ENCODE measurements at places on chromosomes 13 and 19.

DNA sequence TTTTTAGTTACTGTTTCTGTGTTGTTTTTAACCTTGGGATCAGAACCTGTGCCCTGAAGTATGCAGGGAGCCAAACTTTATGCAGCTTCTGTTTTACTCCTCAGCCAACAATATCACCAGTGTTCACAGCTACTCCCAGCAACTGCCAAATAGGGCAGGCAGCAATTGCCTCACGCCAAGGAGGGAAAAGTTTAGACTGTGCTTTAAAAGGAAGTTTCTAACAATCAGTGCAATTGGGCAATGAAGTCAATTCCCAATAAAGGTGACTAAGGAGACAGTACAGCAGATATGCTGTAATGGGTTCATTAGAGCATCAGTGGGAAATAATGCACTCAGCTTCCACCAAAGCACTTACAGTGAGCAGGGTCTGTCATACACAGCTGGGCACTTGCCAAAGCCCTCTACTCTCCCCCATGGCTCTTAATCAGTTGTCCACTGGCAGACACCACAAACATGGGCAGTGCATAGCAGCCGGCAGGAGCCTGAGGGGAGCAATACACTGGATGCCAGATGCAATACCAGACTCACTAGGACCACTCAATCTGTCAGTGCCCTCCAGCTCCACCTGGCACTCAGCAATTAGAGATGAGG is 19.3 kb downstream of the ENOX1 start:
- DNase-seq = no peak

- DNase-seq = no peak
Observed at GRCh38 chr13:99237981-99238662, 20.1 kb downstream of the GPR18 start.

GRCh38 chr13:39913928-39914327 is 258.5 kb downstream of the COG6 start:
- DNase-seq = no peak

GRCh38 chr19:48363500-48363809 is 285 bp downstream of the TMEM143 start:
- DNase-seq = no peak

- no peak for DNase-seq
Observed at GRCh38 chr19:51407511-51408131, 9.8 kb downstream of the SIGLEC10 start.

GRCh38 chr13:64369121-64369520 is 2861.0 kb downstream of the PCDH9 start:
- DNase-seq = no peak

- DNase-seq = no peak
Observed at GRCh38 chr19:43700395-43701000, 15.4 kb upstream of the IRGC start.

- DNase-seq = no peak
Observed at GRCh38 chr13:28457521-28457920, 37.4 kb downstream of the FLT1 start.

- no peak for DNase-seq
Observed at GRCh38 chr19:35090506-35091214, 25.0 kb upstream of the FXYD3 start.

DNA sequence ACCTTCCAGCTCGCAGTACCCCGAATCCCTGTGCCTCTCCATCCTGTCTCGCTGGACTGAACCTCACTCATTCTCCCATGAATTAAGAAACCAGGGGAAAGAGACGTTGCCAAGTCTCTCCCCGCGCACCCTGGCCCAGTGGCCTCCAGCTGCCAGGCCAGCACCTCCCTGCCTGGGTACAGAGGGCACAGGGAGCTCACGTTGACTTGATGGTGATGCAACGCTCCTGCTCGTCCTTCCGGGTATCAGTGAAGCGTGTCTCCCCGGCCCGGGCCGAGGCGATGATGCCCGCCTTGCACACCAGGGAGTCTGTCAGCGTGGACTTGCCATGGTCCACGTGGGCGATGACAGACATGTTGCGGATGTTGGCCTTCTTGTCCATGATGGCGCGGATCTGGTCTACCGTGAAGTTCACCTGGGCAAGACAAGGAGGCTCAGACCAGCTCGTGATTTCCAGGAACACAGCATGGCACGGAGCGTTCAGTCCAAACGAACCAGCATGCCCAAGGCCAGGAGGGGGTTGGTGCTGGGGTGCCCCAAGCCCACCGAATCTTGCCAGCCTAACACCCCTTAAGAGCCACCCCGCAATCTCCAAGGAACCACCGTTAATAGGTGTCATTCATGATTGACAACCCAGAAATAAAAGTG is 1.2 kb downstream of the EEF2 start:
- no peak for DNase-seq

- DNase-seq = no peak
Observed at GRCh38 chr19:4764393-4764660, 27.2 kb upstream of the FEM1A start.

DNA sequence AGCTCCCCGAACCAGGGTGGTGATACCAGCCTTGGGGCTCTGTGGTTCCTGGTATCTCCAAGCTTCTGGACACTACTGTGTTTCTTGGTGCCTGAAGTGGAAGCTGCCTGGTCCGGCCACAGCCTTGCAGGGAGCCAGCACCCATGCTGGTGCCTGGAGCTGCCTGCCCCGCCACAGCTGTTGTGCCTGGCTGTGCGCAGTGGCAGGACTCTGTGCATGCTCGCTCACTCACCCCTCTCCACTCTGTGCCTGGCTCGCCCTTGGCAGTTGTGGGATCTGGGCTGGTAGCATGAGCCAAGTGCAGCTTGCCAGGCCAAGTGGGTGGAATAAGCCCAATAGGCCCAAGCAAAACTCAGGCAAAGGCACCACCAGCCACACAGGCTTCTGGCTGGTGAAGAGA is 1225.3 kb downstream of the SLITRK5 start:
- no peak for DNase-seq

DNA sequence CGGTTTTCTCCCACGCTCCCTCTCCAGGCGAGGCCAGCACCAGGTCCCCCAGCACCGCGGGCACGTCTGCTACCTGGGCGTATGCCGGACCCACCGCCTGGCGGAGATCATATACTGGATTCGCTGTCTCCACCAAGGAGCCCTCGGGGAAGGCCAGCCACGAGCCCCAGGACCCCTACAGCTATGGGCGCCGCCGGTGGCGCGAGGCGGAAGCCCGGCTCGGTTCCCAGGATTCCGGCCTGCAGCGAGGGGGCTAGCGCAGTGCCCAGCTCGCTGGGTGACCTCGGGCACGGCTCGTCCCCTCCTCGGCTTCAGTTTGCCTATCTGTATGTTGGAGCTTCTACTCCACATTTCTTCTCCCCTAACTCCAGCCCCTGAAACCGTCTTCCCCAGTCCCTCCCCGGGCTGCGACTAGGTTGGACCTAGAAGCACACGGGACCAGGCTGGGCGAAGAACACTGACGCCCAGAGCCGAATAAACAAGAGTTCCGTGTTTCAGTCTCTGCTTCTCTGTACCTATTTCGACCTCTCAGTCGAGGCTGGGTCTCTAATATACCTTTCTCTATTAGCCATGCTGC is 749 bp upstream of the CPT1C start:
- DNase-seq = no peak

DNA sequence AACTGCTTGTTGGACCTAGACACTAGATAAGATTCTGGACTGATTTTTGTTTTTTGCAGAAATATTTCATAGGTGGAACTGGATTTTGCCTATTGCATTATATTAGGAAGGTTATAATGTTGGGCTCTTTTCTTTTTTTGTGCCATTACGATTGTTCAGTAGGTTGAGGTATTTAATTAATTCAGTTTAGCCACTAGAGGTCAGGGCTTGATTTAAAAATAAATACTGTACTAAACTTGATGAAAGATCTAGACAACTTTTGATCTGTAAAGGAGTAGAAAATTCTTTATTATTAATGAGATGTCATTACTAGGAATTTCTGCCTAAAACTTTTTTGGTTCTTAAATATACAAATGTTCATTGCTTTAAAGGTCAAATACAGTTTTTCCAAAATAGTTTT is 15.2 kb upstream of the SUPT20H start:
- no peak for DNase-seq

DNA sequence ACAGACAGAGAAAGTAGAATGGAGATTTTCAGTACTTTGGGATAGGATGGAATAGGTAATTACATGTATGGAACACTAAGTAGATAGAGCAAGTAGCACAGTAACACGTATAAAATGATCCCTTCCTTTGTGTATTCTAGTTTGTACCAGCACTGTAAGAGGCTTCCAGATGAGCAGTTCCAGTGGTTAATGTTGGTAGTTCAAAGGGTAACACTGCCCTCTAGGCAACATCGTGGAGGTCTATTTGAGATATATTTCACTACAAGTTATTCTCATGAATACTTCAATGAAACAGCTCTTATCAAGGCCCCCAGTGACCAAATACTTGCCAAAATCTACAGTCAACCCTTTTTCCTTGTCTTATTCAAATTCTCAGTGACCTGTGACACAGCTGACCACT is 13.5 kb upstream of the ZNF563 start:
- no peak for DNase-seq

DNA sequence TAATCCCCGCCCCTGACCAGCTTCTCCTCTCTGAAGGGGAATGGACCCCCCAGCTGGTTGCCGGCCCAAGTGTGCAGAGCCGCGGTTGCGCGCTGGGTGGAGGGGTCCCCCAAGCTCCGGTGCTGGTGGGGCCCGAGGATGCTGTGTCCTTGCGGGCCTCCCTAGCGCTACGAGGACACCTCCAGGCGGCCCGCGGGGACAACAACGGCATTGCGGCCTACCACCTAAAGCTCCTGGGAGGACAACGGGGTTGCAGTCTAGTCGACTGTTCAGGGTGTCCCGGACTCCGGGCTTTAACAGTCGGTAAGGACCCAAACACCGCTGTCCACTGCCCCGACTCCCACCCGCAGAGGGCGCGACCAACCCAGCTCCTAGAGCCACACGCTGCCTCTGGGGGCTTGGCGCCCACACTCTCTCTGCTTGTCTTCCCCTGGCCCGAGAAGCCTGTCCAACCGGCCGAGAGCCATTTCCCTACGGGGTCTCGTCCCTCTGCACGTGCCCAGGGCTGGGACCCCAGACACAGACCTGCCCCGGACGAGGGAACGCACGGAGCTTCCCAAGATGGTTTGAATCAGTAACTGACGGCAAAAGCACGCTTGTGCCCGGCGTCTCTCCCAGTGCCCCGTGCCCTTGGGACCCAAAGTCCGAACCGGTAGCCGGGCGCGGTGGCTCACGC is 927 bp upstream of the SDHAF1 start:
- DNase-seq = no peak

DNA sequence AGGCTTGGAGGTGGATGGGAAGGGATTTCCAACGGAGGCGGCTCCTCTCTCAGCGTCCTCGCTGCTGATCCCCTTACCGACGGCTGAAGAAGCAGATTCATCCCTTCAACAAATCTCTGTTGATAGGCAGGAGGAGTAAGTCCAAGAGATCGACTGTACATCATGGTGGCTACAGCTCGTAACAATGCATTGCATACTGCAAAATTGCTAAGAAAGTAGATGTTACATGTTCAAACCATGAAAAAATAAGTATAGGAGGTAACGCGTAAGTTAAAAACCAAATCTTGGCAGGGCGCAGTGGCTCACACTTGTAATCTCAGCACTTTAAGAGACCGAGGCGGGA is 468 bp upstream of the SLC39A3 start:
- DNase-seq = no peak

DNA sequence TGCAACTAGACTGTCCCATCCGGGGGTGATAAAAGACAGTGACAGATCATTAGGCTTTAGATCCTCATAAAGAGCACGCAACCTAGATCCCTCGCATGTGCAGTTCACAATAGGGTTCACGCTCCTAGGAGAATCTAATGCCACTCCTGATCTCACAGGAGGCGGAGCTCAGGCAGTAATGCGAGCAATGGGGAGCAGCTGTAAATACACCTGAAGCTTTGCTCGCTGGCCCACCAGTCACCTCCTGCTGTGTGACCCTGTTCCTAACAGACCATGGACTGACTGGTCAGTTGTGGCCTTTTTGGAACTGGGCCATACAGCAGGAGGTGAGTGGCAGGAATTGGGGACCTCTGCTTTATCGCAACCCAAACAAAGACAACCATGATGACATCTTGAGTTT is 173.2 kb downstream of the DLEU7 start:
- DNase-seq = no peak

DNA sequence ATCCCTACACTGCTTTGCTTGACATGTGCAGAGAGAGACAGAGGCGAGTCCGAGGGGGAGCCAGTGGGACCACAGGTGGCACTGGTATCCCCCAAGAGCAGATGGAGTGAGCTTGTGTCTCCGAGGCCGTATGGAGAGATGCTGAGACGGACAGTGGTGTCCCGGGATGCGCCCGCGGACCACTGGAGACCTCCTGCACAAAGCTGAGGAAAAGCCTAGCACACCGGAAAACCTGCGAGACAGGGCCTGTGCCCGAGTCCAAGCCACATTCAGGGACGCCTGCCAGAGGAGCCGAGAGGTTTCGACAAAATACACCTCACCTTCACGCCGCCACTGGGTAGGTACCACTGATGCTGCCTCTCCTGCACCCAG is 66.0 kb upstream of the ZNF527 start:
- DNase-seq = no peak

- no peak for DNase-seq
Observed at GRCh38 chr13:112968910-112969691, at the start of gene MCF2L. Gene MCF2L, plus strand, starts transcription at chr13:112969214. Its CDS starts 166 bp downstream, at chr13:112969380.

DNA sequence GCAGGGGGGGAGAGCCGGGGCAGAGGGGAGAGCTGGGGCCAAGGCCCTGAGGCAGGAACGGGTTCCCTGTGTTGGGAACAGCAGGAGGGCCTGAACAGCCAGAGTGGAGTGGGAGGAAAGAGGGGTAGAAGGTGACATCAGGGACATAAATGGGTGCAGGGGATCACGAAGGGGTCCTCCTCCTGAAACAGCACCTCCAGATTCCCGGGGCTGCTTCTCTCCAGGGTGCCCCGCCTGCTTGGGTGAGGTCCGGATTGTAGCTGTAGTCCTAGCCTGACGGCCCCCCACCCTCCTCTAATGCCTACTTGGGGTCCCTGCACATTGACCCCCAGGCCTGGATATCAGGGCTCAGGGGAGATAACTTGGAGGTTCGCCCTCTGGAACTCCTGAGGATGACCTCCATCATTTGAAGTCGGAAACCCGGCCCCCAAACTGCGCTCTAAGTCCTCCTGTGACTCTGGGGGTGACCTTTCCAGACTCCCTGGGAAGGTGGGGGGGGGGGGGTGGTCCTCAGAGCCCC is 473 bp upstream of the SCN1B start:
- no peak for DNase-seq

DNA sequence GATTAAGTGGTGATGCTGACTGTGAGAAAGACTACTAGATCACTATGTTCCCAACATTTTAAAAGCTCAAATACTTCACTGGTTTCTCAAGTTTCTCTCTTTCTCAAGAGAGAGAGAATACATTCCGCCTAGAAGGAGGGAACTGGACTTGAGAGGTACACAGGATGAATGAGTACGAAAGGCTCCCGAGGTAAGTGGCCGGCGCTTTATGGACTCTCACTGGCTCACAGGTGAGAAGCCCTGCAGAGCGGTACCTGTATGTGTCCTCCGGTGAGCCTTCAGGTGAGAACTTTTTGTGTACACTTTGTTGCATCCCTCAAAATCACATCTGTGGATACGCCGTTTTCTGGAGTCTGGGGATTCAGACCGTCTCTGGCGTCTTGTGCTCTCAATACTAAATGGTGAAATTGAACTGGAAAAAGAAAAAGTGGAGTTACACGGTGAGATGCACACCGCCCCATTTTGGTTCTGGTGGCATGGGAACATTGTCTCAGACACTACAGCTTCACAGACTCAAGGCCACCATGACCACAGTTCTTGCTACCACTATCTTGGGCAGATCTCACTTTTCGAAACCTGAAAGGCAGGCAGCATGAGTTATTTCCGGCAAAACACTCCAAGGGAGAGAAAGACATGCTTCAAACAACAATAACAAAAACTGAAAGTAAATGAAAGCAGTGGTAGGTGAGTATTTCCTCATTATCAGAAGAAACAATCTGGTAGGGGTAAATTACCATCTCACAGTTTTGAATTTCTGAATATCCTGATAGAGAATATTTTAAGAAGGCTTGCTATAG is 418.9 kb downstream of the KLF12 start:
- DNase-seq = no peak

- no peak for DNase-seq
Observed at GRCh38 chr13:40648841-40649240, 17.6 kb downstream of the FOXO1 start.

All from NCI-H1436 treated with DMSO at 0.1 percent for 48 hours (cell line).